ENCODE measurements at places on chromosomes 4 and X. TPM values are rescaled to one million over a fixed set of nuclear protein-coding genes. Genes with fewer than 3 reads are reported as not detected.

The NEXMIF gene
- total RNA-seq = 0.71 TPM

The KLHL13 gene
- 0.05 TPM for total RNA-seq

GRCh38 chr4:5416637-5417036, 291.7 kb downstream of the EVC2 start:
- no peak for DNase-seq

The GLRA3 gene
- not detected for total RNA-seq

The CCDC149 gene
- not detected for total RNA-seq

GRCh38 chr4:149823769-149824221, 8.2 kb upstream of the IQCM start:
- DNase-seq = no peak

DNA sequence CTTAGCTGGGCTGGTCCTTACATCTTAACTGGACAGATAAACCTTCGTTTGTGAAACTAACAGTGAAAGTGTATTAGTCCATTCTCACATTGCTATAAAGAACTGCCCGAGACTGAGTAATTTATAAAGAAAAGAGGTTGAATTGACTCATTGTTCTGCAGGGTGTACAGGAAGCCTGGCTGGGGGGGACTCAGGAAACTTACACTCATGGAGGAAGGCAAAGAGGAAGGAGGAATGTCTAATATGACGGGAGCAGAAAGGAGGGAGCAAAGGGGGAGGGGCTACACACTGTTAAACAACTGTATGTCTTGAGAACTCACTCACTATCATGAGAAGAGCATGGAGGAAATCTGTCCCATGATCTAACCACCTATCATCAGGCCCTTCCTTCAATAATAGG, 1566.5 kb upstream of the PCDH7 start:
- no peak for DNase-seq

Data from activated T-helper 2 cell treated with anti-CD3 and anti-CD28 coated beads, Interferon-gamma antibody, Interleukin-2, Interleukin-4, amounts not matched to agents 10 μg/mL and 5 μg/mL and 100 μg/mL, durations not matched to agents 14 hours and 24 hours and 36 hours (primary cell).